Umbilical cord (tissue), 2 donors: ENCODE measurements at places on chromosomes 13 and 19. TPM values are rescaled to one million over a fixed set of nuclear protein-coding genes. Genes with fewer than 3 reads are reported as not detected.

DNA sequence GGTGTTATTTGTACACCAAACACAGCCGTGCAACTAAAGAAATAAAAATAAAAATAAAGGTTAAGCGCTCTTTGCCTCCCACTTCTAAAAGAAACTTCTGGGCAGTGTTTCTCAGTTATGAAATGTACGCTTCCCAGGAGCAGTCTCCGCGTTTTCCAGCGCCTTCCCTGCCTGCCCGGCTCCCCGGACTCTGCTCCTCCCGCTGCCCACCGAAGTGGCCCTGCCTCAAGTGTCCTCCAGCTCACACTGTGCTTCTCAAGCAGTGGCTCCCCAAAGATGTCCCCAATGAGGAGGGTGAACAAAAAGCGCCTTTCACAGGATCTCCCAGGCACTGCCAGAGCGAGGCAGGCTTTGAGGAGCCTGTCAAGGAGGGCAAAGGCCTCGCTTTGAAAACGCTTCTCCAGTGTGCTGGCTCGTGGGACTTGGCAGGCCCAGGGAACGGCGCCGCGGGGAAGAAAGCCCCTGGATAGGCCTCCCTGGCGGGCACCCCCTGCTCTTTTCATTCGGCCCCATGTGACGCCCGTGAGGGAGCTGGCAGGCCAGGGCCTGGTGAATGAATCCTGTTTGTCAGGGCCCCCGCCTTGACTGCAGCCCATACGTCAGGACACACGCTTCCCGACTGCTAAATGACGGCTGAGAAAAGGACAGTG is 187.1 kb downstream of the FOXO1 start:
- no peak for DNase-seq

GRCh38 chr19:35612224-35612558 is 344 bp upstream of the HAUS5 start:
- no peak for DNase-seq

GRCh38 chr13:111034811-111035210 is 80.3 kb upstream of the ARHGEF7 start:
- no peak for DNase-seq

GRCh38 chr13:31036731-31037695 is 104.6 kb downstream of the TEX26 start:
- DNase-seq = no peak

Gene SOX1
- 0.96 TPM for total RNA-seq

Gene TMED1
- 22.4 TPM for total RNA-seq

Gene ITGBL1
- total RNA-seq = 5.1 TPM

Gene ODAD3
- total RNA-seq = 1.4 TPM

Gene PSG11
- total RNA-seq = 3.9 TPM

Gene MEX3D
- total RNA-seq = 50.3 TPM
